ENCODE measurements at places on chromosomes 13 and 19.

GRCh38 chr19:52963247-52963618, 552 bp upstream of the ZNF816 start:
- DNase-seq, result peak; percentile 83

DNA sequence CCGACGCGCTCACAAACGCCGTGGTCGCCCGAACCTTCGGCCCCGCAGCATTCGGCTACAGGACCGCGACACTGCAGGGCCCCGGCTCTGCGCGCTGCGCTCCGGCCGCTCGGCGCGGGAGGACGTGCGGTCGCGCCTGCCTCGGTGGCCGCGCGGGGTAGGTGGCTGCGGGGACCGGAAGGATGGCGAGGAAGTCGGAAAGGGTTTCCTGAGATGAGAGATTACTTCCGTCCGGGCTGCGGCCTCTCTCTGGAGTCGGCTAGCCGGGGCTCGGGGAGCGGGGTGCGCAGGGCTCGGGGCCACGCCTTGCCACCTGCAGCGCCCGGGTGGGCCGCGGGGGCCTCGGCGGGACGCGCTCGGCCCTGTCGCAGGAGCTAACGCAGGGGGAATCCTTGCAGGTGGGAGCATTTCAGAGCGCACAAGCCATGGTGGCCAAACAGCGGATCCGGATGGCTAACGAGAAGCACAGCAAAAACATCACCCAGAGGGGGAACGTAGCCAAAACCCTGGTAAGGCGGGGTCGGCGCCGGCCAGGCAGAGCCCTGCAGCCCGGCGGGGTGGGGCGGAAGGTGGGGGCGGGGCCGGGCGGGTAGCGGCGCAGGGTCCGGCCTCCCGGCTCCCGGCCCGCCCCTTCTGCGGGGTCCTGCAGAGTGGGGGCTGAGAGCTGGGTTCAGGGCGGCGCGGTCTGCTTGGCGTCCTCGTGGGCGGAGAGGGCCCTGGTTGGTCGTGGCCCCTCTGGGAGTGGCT, at the start of gene SERP2:
TSS of gene SERP2 (plus strand) at position 224 of the 747 bp plus-strand sequence. CDS start at position 426, 202 bp downstream.
- DNase-seq, result no peak

DNA sequence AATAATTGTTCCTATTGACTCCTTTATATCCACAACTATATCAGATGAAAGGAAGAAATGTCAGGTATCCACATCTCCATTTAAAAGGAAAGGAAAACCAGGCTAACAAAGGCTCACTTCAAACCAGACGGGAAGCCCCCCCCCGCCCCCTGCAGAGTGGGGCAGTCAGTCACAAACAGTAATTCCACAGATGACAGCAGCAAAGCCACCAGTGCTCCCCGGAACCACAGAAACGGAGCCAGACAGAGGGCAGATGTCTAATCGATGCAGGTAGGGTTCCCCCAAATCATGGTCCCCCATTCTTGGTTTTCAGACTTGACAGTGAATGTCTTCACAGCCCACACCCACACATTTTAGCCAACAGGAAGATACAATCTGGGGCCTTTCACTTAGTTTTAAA, 100.8 kb downstream of the STK24 start:
- no peak for DNase-seq

DNA sequence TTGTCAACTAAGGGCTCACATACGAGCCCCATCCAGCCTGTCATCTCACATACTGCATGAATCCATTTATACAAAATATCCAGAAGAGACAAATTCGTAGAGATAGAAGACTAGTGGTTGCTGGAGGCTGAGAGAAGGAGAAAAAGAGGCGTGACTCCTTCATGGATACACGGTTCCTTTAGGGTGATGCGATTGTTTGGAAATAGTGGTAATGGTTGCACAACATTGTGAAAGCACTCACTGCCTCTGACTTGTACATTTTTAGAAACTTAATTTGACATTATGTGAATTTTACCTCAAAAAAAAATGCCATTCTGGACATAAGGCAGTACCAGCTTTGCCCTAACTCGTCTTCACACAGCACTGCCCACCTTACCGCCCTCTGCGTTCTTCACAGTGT, 27.3 kb downstream of the IGFL1 start:
- DNase-seq, result no peak

DNA sequence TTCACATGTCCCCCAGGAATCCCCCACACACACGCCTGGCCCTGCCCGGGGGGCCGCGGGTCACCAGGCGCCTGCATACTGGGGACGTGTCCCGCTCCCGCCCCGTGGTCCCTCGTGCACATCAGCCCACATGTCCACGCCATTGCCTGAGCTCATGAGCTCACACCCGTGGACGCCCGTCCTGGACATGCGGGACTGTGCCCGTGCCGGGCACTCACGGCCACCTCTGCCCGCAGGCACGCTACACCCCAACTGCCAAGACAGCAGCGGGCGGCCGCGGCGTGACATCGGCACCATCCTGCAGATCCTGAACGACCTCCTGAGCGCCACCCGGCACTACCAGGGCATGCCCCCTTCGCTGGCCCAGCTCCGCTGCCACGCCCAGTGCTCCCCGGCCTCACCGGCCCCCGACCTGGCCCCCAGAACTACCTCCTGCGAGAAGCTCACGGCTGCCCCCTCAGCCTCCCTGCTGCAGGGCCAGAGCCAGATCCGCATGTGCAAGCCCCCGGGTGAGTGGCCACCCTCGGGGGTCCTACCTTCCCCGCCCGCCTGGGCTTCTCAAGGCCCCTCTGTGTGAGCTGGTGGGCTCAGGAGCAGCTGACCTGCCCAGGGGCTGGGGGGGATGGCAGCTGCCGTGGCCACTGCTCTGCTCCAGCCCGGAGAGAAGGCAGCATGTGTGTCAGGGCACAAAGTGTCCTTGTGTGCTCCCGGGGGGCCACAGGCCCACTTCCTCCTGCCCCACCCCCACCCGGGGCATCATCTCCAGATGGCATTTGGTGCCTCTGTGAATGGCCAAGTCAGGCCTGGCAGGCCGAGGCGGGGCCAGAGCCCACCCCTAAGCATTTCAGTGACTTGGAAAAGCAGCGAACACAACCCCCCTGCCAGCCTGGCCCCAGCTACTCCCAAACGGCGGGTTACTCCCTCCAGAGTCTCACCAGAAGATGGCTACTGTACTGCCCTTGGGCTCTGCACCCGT, 7.1 kb downstream of the MIDN start:
- DNase-seq, result no peak

- DNase-seq, result no peak
These were observed 21.4 kb downstream of the PPP2R1A start for GRCh38 chr19:52211203-52211602.

- no peak for DNase-seq
These were observed 4.6 kb upstream of the PNMA8A start for GRCh38 chr19:46475986-46476385.

GRCh38 chr19:48985711-48986110, 7.4 kb downstream of the GYS1 start:
- DNase-seq, result no peak

DNA sequence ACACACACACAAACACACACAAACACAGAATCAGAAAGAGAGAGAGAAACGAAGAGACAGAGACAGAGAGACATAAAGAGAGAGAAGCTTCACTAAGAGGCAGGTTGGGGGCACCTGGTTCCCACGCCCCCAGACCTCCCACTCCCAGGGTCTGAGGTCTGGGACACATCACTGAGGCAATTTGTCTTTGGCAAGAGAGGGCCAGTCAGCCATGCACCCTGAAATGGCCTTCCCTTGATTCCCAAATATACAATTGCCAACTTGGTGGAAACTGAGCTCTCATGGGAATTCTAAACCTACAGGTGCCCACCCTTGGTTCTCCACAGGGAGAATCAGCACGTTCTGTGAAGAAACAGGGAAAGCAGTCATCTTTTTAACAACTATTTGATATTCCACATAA, 79.5 kb downstream of the COL4A1 start:
- DNase-seq, result peak; percentile 62

DNA sequence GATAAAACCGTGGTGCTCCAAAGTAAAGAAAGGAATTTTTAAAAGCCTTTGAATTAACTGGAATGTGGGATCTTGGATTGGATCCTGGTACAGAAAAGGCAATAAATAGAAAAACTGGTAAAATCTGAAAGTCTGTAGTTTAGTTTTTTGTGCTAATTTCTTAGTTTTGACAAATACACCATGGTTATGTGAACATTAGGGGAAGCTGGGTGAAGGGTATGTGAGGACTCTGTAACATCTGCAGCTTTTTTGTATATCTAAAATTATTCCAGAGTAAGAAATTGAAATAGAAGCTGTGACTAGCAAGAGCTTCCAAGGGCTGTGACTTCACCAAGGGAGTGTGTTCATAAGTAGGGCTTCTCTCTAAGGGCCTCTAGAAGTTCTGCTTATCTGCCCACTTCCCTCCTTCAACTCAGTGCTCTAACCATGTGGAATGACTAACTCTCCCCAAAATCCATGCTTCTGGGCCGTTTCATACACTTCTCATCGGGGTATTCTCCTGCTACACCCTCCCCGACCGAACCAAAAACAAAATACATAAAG, 26.5 kb downstream of the ARHGAP35 start:
- DNase-seq, result no peak

- no peak for DNase-seq
These were observed 38.0 kb upstream of the ATP12A start for GRCh38 chr13:24642219-24642618.

DNA sequence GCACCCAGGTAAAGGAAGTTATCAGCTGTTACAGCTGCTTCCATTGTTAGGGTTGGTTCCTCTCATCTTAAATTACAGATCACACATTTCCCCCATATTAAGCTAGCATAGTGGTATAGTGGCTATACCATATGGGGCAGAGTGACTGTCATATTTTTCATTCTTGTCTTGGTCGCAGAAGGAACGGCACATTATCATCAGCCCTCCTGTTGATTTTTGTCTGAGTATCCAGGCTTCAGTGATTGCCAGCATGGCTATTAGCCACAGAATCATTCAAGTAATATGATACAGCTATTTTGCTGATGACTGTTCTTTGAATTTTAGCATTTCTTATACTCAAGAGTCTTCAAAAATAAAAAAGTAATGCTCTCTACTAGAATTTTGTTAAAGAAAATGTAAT, 240.9 kb downstream of the LIG4 start:
- DNase-seq, result no peak

GRCh38 chr19:43148233-43148632, 38.1 kb downstream of the PSG5 start:
- DNase-seq, result no peak

- DNase-seq, result no peak
These were observed 17.5 kb upstream of the FLT3 start for GRCh38 chr13:28117689-28118377.

DNA sequence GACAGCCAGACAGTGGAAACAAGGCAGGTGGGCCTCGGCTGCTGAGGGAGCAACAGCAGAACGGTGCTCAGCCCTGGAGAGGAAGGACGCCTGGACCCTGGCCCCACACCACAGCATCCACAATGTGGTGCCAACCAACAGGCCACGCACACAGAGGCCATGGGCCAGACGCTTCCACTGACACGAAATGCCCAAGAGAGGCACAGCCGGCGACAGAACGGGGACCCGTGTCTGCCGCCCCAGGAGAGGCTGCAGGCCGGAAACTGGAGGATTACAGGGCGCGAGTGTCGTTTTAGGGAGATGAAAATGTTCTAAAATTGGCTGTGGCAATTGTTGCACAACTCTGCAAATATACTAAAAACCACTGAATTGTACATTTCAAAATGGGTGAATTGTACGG, 69.7 kb downstream of the RASA3 start:
- no peak for DNase-seq

- DNase-seq, result no peak
These were observed 529 bp downstream of the LONP1 start for GRCh38 chr19:5719274-5719960.

- no peak for DNase-seq
These were observed 11.8 kb upstream of the PRR20A start for GRCh38 chr13:57128909-57129308.

- DNase-seq, result no peak
These were observed 66.8 kb downstream of the TEX29 start for GRCh38 chr13:111387026-111387871.

GRCh38 chr13:72145383-72145782, 278.4 kb upstream of the DACH1 start:
- no peak for DNase-seq

DNA sequence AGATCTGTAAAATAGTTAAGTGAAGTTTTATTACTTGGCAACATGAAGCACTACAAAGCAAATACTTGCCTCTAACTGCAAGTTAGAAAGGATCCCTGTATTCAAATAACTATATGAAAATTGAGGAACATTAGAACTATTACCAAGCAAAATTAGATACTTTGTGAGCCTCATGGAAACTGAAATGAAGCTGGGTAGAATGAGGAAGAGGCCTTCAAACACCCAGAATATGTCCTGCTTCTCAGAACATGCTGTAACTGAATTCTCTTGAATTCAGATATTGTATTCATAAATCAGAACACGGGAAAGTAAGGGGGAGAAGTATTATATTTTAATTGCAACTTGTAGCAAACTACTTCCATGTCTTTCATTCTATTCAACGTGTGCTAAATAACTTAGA, 947.9 kb downstream of the PCDH17 start:
- no peak for DNase-seq

- no peak for DNase-seq
These were observed 2541.1 kb downstream of the PCDH9 start for GRCh38 chr13:64688893-64689677.

DNA sequence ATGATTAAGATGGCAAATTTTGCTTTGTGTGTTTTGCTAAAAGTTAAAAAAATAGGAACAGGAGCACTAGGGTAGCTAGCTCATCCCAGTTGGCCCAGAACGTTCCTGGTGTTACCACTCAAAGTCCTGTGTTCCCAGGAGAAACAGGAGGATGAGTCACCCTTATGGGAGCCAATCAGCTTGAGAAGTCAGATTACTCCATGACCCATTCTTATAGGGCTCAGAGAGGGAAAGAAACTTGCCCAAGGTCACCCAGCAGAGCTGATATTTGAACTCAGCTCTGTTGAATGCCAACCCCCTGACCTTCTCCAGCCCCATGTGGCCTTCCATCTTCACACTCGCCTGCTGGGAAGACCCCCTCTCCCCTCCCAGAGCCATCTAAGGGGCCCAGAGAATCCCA, 13.0 kb downstream of the NMRK2 start:
- DNase-seq, result no peak

DNA sequence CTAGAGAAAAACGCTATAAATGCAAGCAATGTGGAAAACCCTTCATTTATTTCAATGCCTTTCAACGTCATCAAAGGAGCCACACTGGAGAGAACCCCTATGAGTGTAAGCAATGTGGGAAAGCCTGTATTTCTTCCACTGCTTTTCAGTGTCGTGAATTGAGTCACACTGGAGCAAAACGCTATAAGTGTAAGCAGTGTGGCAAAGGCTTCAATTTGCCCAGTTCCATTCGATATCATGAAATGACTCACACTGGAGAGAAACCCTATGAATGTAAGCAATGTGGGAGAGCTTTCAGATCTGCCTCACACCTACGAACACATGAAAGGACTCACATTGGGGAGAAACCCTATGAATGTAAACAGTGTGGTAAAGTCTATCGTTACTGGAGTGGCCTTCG, 27.4 kb downstream of the ZNF20 start:
- DNase-seq, result no peak

- DNase-seq, result no peak
These were observed 1.0 kb upstream of the LGALS7 start for GRCh38 chr19:38774181-38774950.

Data from vagina (tissue), 2 donors.